ENCODE measurements at places on chromosomes 12 and 14.
A peak's percentile ranks its signal among the peaks of the same experiment; 100 is the strongest.

DNA sequence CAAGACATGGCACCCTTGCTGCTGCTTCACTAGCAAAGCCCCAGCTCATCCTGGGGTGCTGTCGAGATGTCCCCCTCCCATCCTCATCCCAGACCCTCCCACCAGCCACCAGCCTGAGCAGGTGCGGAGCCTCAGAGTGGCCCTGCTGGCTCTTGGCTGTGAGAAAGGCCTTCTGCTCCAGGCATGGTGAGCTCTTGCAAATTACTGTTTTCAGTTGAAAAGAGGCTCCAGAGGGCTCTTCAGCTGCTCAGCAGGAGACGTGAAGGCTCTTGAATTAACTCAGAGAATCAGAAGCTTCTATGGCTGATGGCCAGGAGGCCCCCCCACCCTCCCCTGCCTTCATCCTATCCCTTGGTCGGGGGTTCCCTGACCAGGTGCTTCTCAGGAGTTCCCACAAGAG, 44.1 kb downstream of the WSCD2 start:
- no peak for DNase-seq

- DNase-seq = no peak
These were observed 1191.6 kb upstream of the SEL1L start for GRCh38 chr14:82725213-82725612.

DNA sequence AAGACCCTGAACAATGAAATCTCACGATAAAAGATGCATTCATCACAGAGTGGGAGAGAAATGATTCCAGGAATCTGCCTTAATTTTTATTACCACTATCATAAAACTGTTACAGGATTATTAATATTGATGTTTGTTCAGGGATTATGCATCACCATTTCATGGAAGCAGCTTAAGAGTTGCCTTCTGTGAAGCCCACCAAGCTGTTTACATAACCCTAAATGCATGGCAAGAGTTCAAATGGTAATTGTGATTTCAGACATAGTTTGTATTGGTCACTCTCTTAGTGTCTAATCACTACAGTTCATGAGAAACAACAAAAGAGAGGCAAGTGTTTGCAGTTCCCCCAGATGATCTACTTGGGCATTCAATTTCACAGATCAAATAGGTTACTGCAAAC, 527.7 kb downstream of the RPS29 start:
- no peak for DNase-seq

GRCh38 chr14:56304456-56304855, 186.2 kb downstream of the PELI2 start:
- DNase-seq = no peak

GRCh38 chr14:103897075-103897947, 30.9 kb upstream of the TDRD9 start:
- no peak for DNase-seq

DNA sequence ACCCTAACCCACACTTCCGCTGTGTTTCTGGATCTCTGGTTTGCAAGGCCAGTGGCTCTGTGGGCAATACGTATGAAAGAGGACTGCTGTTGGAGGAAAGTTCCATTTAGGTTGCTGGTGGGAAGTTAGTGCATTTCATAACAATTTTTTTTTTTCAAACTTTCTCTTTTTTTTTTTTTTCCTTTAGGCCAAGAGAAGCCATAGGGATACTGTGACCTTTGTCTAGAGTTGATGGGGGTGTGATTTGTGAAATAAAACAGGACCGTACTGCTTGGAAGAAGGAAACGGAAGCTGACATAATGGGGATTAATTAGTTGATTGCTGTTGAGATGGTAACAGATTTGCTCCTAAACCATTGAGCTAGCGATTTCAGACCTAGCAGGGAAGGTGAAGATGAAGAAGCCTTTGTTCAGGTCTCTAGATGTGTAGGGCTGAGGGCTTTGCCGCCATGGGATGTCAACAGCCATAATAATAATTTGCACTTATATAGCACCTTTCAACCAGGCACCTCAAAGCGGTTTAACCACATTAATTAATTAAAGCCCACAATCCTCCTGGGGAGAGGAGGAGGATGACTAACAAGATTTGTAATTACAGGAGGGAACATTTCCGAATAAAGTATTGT, 315.3 kb downstream of the ZFP36L1 start:
- DNase-seq = no peak

DNA sequence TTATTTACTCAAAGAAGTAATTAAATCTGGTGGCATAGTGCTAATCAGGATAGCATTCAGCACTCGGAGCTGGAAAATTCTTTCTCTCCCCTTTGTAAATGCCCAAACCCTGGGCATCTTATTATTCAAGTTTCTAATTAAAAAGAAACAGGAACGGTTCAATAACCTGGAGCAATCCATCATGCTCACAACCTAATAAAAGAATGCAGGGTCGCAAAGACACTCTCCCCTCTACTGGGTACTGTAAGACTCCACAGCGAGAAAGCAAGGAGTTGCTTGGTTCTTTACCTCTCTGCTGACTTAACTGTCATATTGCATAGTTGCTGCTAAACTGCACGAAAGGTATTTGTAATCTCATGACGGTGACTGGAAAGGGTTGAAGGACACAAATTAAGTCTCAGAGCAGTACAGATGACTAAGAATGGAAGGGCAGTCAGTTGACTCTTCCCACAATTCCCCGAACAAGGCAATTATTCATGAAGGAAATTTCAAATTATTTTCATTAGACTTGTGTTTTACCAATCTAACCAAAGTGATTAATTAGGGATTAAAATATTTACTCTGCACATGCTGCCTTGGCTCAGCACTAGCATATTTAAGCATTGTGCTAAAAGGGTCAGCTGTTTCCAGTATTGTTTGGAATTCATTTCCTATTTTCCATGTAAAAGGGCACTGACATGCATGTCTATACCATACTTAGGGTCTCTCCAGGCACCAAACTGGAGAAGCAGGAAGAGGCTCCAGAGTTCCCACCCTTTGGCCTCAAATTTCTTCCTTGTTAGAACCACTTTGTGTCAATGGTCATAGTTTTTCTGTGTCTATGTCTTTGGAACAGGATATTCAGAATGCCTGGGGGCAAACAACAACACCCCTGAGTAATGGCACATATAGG, 182.2 kb downstream of the EXOC5 start:
- no peak for DNase-seq

DNA sequence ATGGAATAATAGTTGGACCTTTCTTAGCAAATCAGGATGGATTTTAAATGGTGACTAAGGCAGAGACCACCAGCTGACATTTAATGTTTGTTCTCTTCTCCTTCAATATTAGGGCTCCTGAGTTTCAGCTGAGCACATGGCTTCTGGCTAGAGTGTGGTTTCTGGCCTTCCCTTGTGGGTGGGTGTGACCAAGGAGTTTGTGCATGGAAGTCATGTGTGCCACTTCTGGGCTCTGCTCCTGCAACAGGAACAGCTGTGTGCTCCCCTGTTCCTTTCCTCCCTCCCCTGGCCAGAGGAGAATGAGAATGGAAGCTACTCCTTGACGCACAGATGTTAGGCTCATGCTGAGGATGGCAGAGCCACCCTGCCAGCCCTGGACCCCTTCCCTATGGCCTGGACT, 44.2 kb downstream of the CCDC175 start:
- peak; percentile 31 for DNase-seq

- peak; percentile 13 for DNase-seq
These were observed 145.8 kb downstream of the DICER1 start for GRCh38 chr14:95011445-95012006.

DNA sequence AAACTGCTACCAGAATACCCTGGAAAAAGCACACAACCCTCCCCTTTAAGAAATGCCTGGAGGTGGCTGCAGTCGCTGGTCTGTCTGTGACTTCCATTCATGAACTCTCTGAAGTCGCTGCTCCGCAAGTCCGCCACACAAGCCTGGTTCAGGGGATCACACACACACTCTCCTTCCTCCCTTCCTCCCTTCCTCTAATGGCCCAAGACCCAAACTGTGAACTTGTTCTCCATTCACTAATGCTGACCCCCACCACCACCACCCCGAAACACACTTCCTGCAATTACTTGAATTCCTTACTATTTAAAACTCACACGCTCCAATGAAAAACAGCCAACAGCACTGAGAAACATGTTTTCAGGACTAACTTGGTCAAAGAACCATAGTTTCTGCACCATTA, 1.0 kb upstream of the LMO3 start:
- peak; percentile 58 for DNase-seq

DNA sequence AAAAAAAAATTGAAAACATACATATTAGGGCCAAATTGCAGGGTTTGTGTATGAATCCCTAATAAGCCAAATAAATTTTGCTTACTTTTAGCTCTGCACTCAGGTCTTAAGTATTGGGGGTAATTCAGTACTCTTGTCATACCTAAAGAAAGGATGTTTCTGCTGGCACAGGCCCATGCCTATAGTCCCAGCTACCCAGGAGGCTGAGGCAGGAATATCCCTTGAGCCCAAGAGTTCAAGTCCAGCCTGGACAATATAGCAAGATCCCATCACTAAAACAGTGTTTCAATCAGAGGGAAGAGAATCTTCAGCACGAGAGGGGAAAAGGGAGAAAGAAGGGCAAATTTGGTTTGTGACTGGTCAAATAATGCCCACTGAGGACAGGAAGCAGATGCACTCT, 3.4 kb upstream of the GPR19 start:
- DNase-seq = no peak

DNA sequence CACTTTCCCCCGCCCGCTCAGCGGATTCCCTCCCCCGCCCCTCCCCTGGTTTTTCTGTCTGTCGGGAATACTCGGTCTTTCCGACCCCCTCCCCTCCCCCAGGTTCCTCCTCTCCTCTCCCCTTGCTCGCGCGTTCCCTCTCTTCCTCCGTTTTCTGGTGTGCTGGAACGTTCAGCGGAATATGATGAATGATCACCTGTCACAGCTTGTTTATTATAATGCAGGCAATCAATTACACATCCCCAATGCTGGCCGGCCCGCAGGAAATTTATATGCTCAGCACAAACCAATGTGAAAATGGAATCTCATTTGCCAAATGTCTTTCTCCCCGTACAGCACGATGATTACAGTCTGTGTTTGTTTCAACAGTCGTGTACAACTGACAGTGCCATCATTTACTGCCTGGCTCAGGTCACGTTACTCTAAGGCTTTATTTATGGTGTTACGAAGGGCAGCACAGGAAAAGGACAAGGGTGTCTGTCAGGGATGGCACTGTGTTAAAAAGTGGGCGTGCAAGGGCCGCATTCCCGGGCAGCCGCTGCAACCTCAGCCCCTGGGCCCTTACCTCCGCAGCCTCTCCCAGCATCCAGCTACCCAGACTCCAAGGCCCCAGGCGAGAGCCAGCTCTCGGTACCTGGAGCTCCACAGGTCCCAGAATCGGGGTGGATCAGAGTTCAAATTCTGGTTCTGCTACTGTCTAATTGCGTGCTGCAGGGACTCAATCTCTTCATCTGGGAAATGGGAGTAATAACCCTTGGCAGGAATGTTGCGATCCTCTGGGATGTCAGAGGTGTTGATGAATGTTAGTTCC, 24.7 kb upstream of the MAP1LC3B2 start:
- DNase-seq = no peak

GRCh38 chr12:52434081-52434733, at the start of gene KRT75:
Gene KRT75 (minus strand): TSS chr12:52434371. CDS start chr12:52434304, 67 bp downstream.
- DNase-seq = no peak

GRCh38 chr14:99724196-99724891, 40.2 kb downstream of the CYP46A1 start:
- DNase-seq = no peak

DNA sequence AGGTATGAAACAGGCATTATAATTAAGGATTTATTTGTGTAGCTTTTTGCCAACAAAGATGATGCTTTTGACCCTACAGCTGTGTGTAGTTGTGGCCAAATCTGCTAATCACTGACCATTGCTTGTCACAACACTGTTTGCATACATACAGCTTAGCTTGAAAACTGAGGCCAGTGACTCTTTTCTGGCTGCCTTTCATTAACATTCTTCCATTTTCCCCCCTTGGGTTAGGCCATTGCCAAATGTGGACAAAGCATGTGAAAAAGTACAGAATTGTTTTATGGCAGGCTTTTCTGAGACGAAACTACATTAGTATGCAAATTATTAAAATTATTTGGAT, 263.3 kb downstream of the SLC16A7 start:
- no peak for DNase-seq

DNA sequence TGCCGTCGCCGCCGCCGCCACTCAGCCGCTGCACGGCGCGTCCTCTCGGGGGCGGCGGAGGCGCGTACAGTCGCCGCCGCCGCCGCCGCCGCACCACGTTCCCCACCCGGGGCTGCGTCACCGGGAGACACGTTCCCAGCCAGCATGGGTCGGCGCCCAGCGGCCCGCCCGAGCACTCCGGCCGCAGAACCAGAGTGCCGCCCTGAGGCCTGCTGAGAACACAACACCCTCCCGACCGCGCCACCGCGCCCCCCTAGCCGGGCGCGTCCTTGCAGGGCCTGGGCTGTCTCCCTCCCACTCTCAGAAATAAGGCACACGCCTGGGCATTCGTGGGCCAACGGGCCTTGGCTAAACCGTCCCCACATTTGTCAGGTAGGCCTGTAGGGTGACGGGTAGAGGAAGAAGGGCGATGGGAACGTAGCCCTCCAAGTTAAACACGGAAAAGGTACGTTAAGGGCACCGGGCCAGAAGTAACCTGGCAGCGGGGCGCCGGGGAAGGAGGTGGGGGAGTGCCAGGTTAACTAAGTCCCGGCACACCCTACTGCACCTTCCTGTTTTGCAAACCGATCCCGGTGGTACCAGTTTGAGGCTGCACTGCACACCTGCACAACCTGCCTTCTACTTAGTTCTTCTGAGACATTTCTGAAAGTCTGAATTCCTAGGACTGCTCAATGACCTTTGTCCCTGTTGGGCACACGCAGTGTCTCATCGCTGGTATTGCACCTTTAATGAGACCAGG, at the start of gene MAP4K5:
Gene MAP4K5 (minus strand): TSS at position 68 of the 739 bp plus-strand sequence. CDS start 520 bp downstream, outside the sequence.
- peak; percentile 91 for DNase-seq

- DNase-seq = no peak
These were observed 2.9 kb downstream of the ATXN3 start for GRCh38 chr14:92103363-92103989.

DNA sequence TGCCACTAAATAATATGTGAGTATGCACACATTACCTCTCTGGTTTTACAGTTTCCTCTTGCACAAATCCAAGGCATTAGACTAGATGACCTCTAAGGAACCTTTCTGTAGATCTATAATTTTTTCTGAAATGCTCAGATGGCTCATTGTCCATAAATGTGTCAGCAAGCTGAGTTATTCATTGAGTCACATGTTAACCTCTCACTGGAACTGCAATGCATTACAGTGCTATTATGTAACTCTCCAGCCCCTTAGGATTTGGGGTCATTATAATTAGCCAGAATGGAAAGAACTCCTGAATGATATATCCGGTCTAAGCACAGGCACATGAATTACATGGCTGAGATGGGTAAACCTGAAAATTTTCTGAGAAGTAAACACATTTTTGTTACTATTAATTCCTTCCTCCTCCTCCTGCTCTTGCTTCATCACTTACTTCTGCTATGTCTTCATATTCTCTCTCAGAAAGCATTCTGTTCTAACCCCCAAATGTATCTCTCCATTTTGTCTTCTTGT, 20.3 kb upstream of the DRAM1 start:
- DNase-seq = no peak

DNA sequence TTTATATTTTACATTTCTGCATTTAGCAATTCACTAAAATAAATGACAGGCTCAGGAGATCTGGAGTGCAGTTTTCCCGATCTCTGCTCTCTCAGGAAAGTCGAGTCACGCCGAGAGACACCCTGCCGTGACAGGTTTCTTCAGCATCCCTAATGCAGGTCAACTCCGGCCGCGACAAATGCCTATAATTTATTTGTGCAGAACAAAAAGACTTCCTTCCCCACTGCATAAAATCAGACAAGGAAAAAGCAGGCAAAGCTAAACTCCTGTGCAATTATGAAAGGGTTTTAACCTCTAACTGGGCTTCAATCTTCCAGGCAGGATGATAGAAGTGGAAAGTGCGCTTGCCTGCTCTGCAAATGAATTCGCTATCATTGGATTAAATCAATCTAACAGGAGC, 28.1 kb downstream of the SPRING1 start:
- DNase-seq = no peak
